ENCODE measurements at places on chromosomes 5 and 9. TPM values are rescaled to one million over a fixed set of nuclear protein-coding genes. Genes with fewer than 3 reads are reported as not detected.

Gene SLC6A18
- not detected for polyA plus RNA-seq

Gene DDX4
- polyA plus RNA-seq: 0.06 TPM

Gene GARIN3
- polyA plus RNA-seq: not detected

Gene MED22
- polyA plus RNA-seq: 23.0 TPM

Gene SPINK6
- not detected for polyA plus RNA-seq

Gene GFI1B
- 0.39 TPM for polyA plus RNA-seq

Gene SLC34A3
- 1.5 TPM for polyA plus RNA-seq

DNA sequence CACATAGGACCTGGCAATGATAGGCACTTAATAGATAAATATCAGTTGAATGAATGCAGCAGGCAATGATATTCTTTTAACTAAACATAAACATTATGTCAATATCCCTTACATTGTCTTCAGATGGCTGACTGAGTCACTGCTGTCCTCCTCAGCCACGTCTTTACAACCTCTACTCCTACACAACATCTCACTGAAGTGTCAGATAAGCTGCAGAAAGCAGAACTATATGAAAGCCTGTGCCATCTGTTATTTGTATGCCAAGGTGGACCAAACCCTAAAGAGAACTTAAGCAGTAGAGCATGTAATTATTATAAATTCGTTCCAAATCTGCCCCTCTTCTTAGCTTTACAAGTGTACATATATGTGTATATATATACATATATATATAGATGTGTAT lies 271.2 kb downstream of the RASEF start:
- DNase-seq: no peak

DNA sequence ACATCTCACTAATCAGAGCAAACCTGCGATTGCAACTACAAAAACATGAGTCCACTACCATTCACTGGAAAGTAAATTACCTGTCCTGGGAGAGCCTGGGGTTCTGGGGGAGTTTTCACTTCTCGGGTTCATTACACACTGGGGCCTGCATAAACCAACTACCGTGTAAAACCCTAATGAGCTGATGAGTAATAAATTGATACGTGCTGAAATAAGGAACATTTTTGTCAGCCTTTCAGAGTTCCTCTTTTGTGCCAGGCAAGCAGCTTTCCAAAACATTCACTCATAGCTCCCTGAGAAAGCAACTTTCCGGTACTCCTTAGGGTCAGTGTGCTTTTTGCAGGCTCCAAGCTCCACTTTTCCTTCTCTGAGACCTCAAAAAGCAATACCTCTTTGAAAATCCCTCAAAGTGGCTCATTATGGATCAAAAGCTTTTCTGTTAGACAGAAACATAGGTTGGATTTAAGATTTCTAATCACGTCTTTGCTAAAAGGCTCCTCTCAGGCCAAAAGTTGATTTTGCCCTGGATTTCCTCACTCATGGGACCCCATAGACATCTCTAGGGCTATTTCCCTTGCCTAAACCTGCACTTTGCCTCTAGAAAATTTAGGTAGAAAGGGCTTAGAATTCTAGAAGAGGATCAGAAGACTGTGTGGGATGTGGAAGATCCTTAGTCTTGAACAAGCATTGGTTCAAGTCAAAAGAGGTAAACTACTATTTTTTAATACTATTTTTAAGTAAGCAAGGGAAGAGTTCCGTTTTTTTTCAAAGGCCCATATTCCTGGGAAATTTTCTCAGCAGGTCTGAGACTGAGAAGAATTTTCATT lies 74.8 kb downstream of the ST8SIA4 start:
- no peak for DNase-seq

GRCh38 chr9:96048104-96048955 lies 172.8 kb downstream of the ERCC6L2 start:
- no peak for DNase-seq

- no peak for DNase-seq
Measured at GRCh38 chr9:125690679-125691078, 16.3 kb downstream of the MAPKAP1 start.

DNA sequence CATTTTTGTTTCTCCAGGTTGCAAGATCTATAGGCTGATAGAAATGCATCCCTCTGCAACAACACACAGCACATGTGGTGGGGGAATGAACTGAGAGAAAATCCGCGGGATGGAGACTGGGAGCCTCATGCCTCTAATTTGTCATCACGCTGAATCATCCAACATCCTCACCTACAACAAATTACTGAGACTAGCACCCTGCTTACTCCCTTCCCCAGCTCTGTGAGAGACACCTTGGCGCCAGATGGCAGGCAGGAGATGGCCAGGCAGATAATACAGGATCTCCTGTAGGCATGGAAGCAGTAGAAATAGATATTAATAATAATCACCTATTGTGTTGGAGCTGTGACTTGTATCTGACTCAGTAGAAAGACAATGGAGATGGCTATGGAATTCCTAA lies 276.9 kb downstream of the SEMA5A start:
- DNase-seq: no peak

DNA sequence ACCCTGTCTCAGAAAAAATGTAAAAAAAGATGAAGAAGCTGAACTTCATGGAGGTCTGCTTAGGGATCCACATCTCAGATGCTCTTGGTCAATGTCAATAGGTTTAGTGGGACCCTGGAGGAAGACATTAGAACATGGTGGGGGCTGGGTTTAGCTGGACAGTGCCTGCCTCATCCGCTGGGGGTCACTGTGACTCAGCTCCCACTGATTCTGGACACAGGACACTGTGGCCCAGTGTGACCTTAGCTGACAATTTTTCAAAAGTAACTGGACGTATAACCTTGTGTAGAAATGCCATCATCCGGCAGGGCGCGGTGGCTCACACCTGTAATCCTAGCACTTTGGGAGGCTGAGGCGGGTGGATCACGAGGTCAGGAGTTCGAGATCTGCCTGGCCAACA lies 7.3 kb upstream of the HNRNPAB start:
- no peak for DNase-seq

- DNase-seq: no peak
Measured at GRCh38 chr5:143281226-143281625, 122.3 kb downstream of the NR3C1 start.

GRCh38 chr9:72557549-72557948 lies 36.1 kb downstream of the TMC1 start:
- DNase-seq: no peak

DNA sequence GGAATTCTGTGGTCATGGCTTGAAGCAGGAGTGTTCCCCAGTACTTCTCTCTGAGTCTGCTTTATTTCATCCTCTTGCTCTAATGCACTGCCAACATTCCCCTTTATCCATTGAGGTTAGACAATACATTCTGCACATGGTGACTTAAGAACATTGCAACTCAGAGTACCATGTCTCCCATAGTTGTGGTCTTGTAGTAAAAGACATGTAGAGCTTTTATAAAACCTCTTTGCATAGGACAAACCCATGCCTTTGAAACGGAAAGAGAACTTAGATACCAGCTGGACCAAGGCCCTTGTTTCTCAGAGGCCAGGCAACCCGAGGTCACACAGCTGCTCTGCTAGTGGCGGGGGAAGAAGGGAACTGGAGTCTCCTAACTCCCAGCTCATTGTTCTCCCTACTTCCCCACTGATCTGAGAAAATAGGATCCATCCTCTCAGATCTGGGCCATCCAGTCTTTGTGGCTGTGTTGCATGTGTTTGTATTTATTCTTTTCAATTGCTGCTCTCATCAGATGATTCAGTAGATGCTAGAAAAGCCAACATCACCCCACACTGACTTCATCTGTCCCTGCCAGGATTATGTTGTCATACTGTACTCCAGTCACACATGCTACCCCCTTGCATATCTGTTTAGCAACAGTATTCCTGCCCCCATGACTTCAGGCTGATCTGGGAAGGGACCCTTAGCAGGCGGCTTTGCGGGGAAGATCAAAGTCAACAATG lies 236.9 kb downstream of the SAXO1 start:
- DNase-seq: no peak

DNA sequence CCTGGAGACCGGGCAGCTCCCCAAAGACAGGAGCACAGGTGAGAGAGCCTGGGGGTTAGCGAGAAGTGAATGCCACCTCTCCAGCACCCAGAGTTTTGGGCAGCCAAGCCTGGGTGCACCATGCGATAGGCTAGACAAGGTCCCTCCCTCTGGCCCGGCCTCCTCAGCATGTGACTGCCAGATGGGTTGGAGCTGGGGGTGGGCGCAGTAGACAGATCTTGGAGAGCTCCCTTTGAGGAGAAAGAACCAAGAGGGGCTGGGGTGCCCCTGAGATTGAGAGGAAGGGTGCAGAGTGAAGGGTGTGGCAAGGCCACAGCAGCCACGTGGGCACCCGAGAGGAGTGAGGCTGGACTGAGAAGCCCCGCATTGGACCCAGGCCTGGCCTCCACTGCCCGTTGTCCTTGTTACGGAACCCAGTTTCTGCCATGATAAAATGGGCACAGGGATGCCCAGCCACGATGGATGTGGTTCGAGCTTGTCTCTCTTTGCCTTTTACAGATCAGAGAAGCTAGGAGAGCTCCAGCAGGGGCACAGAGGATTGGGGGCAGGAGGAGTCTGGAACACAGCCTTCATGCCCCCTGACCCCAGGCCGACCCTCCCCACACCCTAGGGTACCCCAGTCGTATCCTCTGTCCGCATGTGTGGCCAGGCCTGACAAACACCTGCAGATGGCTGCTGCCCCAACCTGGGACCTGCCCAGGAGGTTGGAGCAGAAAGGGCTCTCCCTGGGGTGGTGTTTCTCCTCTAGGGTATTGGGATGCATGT lies 1.4 kb downstream of the TMEM141 start:
- no peak for DNase-seq

GRCh38 chr9:126108240-126108639 lies 218.4 kb upstream of the MVB12B start:
- DNase-seq: no peak
